ENCODE measurements at places on chromosomes 1 and 21.

DNA sequence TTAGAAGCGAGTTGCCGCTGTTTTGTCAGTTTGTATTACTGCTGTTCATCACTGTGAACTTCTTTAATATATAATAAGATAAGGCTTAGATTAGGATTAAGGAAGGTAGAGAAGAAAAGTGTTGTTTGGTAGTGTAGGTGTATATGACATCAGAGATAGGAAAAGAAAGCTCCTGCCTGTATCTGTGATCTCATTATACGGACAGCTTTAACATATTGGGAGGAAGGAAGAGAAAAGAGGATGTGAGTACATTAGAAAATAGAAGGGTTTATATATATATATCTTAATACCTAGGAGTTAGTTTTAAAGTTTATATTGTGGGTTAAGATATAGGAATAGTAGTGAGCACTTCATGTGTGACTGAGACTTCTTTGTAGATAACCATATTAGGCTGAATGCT, 71.0 kb downstream of the RALGPS2 start:
- no peak for DNase-seq

- DNase-seq: no peak
Measured at GRCh38 chr1:13667691-13668090, 32.3 kb upstream of the PRDM2 start.

DNA sequence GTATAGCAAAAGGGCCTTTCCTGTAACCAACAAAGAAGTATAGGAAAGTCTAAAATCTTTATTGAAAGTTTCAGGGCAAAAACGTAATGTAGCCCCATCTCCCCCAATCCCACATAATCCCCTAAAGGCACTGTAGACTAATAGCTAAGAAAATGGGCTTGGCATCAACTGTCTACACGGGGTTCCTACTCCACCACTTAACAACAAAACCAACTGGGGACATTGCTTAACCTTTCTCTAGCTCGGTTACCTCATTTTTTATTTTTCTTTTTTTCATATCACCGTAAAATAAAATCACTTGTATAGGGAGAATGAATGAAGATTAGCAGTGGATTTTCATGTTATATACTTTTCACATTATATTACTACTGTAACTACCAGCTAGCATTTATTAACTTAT, 12.3 kb downstream of the MACF1 start:
- DNase-seq: peak; percentile 41

DNA sequence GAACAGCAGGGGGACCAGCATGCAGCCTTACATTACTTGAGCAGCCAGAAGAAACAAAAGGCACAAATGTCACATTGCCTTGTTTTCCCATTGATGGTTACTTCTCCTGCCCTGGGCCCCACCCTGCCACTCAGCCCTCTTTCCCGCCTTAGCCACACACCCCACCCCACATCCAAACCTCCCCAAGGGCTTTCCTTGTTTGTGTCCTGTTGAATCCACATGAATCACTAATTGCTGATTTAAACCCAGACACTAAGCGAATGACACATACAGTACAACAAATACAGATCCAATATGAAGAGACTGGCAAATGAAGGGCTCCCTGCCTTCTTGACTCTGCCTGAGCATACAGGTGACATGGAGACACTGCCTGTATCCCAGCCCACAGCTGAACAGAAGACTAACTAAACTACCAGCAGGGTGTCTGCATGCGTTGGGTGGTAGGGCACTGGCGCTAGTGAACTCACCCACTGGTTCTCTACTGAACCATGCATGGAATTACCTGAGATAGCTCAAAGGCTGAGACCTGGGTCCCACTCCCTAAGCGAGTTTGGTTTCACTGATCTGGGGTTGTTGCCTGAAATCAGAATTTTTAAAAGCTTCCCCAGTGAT, 3.1 kb downstream of the IGSF3 start:
- DNase-seq: no peak
